ENCODE measurements at places on chromosomes 5 and 9. TPM values are rescaled to one million over a fixed set of nuclear protein-coding genes. Genes with fewer than 3 reads are reported as not detected.
A peak's percentile ranks its signal among the peaks of the same experiment; 100 is the strongest.

The SPEF2 gene
- 12.2 TPM for total RNA-seq

The EQTN gene
- 1.6 TPM for total RNA-seq

The CCNI2 gene
- total RNA-seq, result 1.6 TPM

The ZNF189 gene
- total RNA-seq, result 54.6 TPM

The GPR151 gene
- total RNA-seq, result 0.41 TPM

The MCC gene
- total RNA-seq, result 10.2 TPM

The SPAG8 gene
- total RNA-seq, result 2.9 TPM

The CTXN3 gene
- total RNA-seq, result 13.9 TPM

The FAM81B gene
- not detected for total RNA-seq

The HMGCS1 gene
- 620 TPM for total RNA-seq

The ARSI gene
- 0.41 TPM for total RNA-seq

The SPATA6L gene
- total RNA-seq, result 9.4 TPM

The BAAT gene
- total RNA-seq, result under 0.01 TPM

DNA sequence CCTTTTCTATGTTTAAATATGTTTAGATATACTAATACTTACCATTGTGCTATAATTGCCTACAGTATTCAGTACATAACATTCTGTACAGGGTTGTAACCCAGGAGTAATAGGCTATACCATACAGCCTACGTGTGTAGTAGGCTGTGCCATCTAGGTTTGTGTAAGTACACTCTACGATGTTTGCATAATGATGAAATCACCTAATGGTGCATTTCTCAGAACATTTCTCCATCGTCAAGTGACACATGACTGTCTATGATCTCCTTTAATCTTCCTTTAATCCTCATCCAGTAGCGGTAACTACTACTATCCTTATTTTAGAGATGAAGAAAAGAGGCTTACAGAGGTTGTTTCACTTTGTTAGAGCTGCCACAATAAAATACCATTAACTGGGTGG is 369.2 kb downstream of the PLK2 start:
- DNase-seq, result no peak

DNA sequence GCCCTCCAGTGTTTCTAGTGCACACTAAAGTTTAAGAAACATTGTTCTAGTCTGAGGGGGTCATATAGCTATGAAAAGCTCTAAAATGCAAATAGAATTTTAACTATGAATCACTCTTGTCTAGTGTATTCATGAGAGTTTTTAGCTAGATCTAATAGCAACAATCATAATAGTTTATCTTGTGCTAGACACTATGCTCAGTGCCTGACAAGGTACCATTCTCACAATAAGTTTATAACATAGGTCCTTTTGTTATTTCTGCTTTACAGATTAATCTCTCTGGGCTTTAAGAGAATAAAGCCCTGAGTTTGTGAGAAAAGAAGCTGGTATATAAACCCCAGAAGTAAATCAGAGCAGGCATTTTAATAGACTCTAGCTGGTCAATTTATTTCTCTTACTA is 2120.7 kb downstream of the MAT2B start:
- DNase-seq, result no peak

DNA sequence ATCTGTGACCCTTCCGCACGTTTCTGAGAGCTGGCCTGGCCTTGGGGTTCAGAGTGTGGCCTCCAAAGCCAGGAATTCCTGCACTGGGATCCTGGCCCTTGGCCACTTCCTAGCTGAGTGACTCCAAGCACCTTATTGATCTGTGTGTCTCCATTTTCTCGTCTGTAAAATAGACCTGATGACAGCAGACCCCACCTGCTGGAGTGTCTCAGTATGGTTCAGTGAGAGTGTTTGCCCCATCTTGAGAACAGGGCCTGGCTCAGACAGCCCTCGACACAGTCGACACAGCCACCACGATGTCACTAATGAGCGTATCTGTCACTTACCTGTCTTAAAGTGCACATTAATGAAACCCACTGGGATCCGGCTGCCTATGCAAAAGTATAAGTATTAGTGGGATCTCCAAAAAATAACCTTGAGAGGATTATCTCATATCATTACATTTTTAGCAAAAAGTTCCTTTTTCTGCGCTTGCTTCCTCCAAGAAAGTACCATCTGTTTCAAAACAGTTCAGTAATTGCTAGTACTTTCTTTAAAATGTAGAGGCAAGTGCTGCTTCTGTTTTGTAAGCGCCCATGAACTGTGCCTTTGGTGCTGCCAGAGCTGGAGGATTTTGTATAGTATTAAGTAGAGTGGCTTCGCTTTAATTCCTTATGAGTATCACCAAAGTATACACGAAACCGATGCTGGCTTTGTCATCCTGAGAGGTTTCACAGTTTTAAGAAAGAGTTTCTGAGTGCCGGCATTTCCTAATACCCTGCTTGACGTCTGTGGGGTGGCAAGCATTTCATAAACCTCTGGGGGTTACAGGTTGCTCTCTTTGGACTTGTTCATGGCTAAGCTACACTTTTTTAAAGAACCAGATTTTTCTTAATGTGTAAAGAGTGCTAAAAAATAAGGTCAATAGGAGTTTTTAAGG is 31.7 kb downstream of the UBE2QL1 start:
- no peak for DNase-seq

DNA sequence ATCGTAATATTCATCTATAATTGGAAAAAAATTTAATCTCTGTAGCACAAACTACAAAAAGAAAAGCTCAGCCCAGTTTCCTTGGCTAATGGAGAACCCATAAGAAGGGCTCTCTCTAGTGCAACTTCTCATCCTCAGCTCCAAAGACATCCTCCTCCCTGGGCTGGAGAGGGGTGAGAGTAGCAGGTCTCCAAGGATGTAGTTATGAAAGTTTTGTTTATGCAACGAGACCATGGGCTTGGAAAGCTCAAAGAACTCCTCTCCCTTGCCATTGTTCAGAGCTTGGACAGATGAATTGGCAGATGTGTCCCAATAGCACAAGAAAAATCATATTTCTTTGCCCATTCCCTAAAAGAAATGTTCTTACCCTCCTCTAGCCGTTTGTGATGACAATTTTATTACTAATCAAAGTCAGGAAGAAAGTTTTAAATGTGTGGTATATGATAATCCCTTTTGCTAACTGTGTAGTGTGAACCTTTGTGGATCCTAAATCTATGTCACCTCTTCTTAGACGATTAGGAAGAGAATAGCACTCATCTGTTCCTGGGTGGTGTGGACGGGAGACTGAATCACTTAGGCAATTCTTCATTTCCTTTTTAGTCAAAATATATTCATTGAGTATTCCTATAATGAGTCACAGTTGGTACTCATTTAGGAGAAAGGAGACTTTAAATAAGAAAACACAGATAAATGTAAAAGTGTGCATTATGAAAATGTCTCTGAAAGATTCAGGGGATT is 52.2 kb downstream of the GARNL3 start:
- no peak for DNase-seq

DNA sequence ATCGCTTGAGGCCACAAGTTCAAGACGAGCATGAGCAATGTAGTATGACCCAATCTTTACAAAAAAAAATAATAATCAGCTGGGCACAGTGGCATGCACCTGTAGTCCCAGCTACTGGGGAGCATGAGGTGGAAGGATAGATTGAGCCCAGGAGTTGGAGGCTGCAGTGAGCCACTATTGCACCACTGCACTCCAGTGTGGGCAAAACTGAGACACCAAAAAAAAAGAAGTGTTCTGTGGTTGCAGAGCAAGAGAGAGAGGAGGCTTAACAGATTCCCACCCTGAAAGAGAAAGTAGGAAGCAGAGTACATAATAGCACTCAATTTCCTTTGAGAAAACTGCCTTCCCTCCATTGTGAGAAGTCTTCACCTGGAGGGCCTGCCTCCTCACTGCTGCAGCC is 52.6 kb downstream of the ALDH7A1 start:
- DNase-seq, result no peak

GRCh38 chr5:170307575-170308465 is 10.2 kb upstream of the LCP2 start:
- no peak for DNase-seq

- no peak for DNase-seq
Measured at GRCh38 chr5:148873690-148874485, 47.5 kb downstream of the ADRB2 start.

DNA sequence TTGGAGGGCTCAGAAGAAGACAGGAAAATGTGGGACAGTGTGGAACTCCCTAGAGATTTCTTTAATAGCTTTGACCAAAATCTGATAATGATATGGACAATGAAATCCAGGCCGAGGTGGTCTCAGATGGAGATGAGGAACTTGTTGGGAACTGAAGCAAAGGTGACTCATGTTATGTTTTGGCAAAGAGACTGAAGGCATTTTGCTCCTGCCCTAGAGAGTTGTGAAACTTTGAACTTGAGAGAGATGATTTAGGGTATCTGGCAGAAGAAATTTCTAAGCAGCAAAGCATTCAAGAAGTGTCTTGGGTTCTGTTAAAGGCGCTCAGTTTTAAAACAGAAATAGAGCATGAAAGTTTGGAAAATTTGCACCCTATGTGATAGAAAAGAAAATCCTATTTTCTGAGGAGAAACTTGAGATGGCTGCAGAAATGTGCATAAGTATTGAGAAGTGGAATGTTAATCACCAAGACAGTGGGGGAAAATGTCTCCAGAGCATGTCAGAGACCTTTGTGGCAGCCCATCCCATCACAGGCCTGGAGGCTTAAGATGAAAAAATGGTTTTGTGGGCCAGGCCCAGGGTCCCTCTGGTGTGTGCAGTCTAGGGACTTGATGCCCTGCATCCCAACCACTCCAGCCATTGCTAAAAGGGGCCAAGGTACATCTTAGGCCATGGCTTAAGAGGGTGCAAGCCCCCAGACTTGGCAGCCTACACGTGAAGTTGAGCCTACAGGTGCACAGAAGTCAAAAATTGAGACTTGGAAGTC is 463.7 kb upstream of the TLE4 start:
- no peak for DNase-seq

- no peak for DNase-seq
Measured at GRCh38 chr9:95776176-95776575, 99.3 kb upstream of the ERCC6L2 start.

GRCh38 chr5:10329446-10329819 is 21.7 kb upstream of the CMBL start:
- DNase-seq, result no peak

DNA sequence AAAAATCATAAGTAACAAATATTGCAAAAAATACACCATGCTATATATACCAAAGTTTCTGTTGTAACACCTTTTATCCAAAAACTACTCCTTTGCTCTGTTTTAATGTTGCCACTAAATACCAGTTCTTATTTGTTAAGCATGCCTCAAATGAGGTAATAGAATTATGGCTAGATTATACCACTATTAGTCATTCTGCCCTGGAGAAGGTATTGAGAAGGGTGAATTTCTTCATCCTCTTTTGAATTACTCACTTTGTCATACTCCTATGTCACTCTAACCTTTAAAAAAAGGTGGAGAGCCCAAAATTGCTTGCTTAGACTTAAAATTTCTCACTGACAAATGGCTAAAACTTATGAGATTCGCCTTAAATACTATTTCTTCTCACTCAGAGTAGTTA is 750.9 kb downstream of the MAT2B start:
- DNase-seq, result no peak

DNA sequence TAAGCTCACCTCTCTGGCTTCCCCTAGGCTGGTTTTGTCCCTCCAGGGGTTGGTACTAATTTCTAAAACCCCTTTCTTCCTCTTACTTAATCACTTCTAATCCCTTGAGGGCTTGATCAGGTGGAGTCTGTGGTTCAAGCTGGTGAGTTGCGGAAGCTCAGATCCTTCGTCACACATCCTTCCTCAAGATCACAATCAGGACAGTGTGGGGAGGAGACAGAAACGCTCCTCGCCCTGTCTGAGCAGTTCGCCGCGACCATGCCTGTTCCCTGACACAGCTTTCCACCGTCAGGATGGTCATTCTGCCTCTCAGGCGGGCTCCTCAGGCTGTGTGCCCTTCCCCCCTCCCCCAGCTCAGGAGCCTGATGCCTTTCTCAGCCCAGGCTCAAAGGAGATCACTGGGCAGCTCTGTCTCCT is 24.3 kb downstream of the CPLX2 start:
- no peak for DNase-seq

GRCh38 chr5:172501708-172502320 is 47.5 kb upstream of the SH3PXD2B start:
- no peak for DNase-seq

DNA sequence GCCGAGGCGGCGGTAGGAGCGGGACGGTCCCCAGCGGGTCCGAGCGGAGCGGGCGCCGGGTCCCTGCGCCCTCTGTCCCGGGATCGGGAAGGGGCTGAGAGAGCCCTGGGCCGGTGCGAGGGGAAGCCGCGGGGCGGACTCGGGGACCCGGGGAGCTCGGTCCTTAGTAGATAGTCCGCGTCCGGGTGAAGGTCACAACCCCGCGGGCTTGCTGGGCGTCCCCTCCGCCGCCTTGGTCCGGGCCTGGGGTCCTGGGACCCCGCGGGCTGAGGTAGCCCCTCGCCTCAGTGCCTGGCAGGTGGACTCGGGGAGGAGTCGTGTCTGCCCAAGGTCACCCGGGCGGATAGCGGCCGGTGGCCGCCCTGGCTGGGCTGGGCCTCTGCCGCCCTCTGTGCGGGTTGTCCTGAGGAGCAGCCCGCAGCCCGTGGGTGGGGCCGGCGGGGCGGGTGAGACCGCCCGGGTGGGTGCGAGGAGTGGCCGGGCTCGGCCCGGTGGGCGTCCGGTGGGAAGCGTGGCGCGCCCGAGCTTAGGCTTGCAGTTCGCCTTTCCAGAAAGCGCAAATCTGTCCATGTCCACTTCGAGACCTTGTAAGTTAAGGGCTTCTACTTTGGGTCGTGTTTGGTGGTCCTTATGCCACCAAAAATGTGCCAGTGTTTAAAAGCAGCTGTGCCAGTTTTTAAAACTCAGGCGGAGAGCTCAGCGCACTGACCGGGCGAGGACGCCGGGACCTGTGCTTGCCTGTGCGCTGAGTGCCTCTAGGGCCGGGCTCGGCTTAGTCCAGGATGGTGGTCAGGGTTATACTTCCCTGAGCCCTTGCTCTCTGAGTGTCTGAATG is 554 bp downstream of the SDHA start:
- peak; percentile 33 for DNase-seq

DNA sequence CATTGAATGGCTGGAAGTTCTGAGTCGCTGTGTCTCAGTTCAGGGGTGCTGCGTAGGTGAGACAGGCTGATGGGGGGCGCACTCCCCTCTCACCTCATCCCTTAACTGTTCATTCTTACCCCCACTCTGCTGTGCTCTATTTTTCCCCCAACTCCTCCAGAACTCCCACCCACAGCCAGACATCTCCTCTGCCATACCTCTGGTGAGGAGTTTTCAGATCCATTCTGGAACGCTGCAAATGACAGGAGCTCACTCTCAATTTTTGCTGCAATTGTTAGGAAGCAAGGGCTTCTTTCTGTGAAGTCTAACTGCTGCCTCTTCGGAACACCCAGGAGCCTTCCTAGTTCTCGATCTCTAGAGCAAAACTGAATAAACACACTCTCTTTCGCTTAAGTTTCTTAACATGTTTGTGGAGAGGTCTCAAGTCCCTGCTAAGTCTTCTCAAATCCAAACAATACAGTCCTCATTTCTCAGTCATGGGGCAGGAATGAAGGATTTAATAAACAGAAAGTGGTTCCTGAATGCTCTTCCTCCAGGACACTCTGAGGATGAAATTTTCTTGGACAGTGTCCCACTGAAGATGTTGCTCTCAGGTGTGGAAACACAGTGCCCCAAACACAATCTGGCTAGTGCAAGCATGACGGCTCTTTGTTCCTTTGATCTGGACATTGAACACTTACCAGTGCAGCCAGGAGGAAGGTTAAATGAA is 387.7 kb downstream of the KDM4C start:
- DNase-seq, result no peak

- DNase-seq, result no peak
Measured at GRCh38 chr9:4630836-4631235, 31.3 kb upstream of the PLPP6 start.

Data from frontal cortex (tissue), 4 donors.